ENCODE measurements at places on chromosomes 3 and 15.

GRCh38 chr3:111802163-111802625 lies 56.9 kb upstream of the PHLDB2 start:
- DNase-seq = no peak

DNA sequence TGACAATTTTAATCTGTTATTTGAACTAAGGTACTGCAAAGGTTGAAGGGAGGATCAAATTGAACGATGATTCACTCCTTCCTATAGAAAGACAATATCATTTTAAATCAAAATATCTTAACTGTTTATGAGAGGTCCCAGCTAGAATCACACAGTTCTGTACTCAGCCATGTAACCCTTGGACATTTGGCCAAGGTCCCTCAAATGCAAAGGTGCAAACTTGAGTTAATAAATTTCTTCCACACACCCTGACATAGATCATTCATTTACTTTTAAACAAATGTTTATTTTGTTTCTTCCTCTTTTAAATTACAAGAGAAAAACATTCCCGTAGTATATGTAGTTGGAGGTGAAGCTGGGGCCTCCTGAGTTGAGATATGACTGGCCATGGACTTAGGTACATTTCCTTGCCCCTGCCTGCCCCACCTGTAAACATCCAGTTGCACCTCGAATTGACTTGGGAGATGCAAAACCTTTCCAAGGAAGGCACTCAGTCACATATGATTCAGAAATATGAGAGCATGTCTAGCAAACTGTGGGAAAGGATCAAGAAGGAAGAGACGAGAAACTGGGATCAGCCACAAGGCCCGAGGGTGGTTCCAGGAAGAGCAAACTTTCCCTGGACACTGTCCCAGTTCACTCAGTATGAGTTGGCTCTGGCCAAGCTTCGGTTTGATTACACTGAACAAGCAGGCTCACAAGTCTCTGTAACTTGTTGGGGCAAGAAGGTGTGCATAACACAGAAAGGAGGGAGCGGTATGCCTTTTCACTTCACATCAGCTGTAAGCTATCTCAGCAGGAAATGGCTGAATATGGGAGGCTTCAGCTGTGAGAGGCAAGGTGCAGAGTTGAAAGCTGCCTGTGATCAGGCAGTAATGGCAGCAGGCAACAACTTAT lies 6.7 kb downstream of the TNFSF10 start:
- no peak for DNase-seq

DNA sequence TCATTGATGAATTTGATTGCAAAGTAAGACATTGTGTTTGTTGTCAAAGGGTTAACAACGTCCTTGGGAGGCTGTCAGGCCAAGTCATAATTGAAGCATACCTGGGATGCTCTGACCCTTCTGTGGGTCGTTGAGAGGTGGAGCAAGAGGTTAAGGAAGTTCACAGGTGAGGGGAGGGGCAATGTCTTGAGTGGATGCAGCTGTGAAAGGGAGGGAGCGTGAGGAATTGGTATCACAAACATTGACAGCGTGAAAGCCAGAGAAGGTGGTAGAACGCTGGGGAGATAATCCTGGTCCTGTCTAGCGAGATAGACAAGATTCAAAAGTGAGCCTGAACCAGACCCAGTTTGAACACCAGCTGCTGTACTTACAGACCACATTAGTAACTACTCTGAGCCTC lies 79.4 kb downstream of the HES1 start:
- DNase-seq = no peak

DNA sequence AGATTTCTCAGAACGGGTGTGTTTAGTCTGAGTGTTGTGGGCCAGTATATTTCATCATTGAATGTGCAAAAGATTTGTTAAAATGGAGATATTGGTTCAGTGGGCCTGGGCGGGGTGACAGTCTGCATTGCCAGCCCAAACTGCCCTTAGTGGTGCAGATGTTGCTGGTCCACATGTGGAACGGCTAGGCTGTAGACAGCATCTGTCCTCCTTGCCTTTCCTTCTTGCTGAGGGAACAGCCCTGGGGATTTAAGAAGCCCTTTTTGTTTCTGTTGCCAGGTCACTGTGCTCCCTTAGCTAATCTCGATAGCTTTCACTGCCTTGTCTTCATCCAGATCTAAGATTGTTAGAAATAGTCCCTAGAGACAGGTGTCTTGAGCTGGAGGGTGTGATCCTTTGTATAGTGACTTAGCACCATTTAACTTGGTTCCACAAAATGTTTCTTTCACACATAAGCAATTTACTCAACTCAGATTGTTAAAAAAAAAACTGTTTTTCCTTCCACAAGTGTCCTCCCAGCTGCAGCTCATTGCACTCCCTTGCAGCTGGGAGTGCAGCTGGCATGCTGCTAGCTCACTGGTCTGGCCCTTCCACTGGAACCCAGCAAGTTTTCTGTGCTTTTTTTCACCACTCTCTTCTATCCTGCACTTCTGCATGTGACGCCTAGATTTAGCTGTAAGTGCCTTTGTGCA lies 37.5 kb downstream of the GAP43 start:
- DNase-seq = no peak

DNA sequence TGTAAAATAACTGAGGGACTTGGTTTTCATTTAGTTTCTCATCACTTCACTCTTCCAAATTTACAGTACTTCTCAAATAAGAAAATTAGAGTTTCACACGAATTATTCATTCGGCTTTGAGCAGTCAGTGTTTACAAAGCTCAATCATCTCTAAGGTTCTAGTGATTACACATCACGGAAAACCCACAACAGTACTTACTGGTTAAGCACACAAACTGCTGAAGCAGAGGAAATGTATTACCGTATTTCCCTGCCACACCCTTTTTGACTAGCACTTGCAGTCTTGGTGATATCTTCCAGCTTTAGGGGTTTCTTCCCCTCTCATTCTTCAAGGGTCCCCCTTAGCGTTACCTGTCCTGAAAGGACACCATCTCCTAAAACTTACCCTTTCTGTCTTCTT lies 164.8 kb upstream of the CDIN1 start:
- DNase-seq = no peak
